CD8-positive, alpha-beta T cell (primary cell): ENCODE measurements at places on chromosomes 13 and 19.

GRCh38 chr19:52536448-52536800 lies 9.0 kb downstream of the ZNF808 start:
- peak; percentile 75 for DNase-seq

- no peak for DNase-seq
These were observed 191.1 kb downstream of the EFNB2 start for GRCh38 chr13:106344342-106344741.

GRCh38 chr13:35164324-35164932 lies 222.4 kb downstream of the NBEA start:
- no peak for DNase-seq

GRCh38 chr13:72313546-72313945 lies 413.9 kb downstream of the MZT1 start:
- no peak for DNase-seq

DNA sequence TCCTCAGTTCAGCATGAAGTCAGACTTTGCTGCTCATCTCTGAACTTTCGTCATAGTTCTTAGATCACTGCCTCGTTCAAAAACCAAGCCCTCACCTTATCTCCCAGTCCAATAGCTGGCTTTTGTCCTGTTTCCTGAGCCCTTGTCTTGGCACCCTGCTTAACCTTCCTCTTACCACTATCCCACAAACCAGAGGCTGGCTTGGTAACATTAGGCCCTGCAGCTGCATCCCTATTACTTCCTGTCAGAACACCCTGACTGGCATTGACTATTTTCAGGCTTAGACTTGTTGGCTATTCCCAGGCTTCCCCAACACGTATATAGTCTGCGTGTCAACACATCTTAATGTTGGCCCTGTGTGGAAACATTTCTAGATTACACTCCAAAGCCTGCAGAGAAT lies 172.4 kb downstream of the VWA8 start:
- no peak for DNase-seq

GRCh38 chr13:51797664-51798488 lies 6.1 kb downstream of the DHRS12 start:
- peak; percentile 54 for DNase-seq

GRCh38 chr13:23871616-23872220 lies 17.5 kb downstream of the MIPEP start:
- no peak for DNase-seq

DNA sequence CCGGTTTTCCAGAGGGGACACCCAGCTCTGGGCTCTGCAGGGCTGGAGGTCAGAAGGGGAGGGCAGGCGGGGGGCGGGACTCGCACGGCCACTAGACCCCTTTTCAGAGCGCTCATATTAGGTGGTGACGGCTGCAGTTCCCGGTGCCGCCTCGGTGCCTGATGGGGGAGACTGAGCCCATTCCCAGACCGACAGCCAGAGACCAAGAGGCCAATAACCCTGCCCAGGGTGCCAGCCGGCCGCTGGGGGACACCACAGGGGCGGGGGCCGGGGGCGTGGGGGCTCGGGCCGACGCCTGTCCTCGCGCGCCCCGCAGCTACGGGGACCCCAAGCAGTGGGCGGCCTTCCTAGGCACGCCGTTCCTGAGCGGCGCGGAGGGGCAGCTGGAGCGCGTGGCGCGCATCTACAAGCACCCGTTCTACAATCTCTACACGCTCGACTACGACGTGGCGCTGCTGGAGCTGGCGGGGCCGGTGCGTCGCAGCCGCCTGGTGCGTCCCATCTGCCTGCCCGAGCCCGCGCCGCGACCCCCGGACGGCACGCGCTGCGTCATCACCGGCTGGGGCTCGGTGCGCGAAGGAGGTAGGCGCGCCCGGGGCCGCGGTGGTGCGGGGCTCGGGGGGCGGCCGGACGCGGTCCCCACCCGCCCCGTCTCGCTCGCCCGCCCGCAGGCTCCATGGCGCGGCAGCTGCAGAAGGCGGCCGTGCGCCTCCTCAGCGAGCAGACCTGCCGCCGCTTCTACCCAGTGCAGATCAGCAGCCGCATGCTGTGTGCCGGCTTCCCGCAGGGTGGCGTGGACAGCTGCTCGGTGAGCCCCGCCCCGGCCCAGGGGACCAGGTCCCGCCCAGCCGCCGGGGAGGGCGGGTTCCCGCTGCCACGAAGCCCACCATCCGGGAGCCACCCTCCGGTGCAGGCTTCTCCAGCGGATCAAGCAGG lies 2.4 kb downstream of the TIMM13 start:
- no peak for DNase-seq

GRCh38 chr13:67620665-67621064 lies 390.5 kb upstream of the PCDH9 start:
- DNase-seq = no peak

DNA sequence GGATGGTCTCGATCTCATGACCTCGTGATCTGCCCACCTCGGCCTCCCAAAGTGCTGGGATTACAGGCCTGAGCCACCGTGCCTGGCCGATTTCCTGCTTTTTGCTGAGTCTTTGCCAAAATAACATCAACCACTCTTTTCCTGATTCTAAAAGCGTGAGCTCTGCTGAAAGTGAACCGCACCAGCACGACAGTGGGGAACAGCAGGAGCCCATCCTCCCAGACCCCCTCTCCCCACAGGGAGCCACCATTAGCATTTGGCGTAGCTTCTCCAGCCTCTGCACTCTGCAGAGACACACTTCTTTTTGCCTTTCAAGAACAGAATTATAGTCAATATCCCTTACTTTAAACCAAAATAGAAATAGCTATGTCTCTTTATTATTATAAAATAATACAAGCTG lies 41.3 kb downstream of the MYH14 start:
- DNase-seq = no peak

DNA sequence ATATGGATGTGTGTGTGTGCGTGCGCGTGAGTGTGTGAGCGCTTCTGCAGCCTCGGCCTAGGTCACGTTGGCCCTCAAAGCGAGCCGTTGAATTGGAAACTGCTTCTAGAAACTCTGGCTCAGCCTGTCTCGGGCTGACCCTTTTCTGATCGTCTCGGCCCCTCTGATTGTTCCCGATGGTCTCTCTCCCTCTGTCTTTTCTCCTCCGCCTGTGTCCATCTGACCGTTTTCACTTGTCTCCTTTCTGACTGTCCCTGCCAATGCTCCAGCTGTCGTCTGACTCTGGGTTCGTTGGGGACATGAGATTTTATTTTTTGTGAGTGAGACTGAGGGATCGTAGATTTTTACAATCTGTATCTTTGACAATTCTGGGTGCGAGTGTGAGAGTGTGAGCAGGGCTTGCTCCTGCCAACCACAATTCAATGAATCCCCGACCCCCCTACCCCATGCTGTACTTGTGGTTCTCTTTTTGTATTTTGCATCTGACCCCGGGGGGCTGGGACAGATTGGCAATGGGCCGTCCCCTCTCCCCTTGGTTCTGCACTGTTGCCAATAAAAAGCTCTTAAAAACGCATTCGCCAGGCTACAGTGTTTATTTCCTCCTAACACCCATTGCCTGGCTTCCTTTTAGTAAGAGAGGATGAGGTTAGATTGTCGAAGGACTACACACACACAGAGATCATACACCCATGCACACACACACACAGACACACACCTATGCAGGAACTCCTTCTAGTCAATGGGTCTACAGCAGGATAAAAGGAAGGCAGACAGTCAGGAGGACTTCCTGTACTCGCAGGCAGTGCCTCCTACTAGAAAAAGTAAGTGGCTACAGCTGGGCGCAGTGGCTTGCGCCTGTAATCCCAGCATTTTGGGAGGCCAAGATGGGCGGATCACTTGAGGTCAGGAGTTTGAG lies 7.1 kb downstream of the FOSB start:
- DNase-seq = peak; percentile 60

GRCh38 chr19:38649305-38650171 lies 2.1 kb downstream of the ACTN4 start:
- DNase-seq = no peak

GRCh38 chr13:51832471-51833152 lies 12.4 kb downstream of the TMEM272 start:
- DNase-seq = peak; percentile 64

DNA sequence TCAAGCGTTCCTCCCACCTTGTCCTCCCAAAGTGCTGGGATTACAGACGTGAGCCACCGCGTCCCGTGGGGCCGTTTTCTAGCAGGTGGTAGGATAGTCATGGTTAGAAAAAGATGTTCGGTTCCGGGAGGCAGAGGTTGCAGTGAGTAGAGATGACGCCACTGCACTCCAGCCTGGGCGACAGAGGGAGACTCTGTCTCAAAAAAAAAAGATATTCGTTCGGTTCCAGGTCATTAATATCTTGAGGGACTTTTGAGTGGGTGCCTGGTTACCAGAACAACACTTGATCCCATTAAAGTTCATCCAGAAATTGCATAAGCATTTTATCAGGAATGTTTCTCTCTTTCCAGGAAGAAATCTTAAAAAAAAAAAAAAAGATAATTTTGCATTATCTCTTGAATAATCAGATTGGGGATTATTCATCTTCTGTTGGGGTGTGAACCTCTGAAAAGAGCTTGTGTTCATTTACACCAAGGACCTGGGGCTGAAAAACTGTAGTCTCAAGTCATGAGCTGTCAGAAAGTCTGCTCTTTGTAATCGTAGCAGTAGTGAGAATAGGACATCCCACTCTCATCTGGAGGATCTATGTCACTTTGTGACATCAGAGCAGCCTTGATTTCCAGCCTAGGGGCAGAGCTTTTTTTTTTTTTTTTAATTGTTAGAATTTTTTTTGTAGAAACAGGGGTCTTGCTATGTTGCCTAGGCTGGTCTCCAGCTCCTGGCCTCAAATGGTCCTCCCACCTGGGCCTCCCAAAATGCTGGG lies 1.0 kb upstream of the ETHE1 start:
- DNase-seq = no peak

- no peak for DNase-seq
These were observed 20.4 kb downstream of the FAM187B start for GRCh38 chr19:35208121-35208520.
